ENCODE measurements at places on chromosomes 13 and 19.

GRCh38 chr13:95295026-95295425 lies 6.2 kb downstream of the ABCC4 start:
- no peak for DNase-seq

DNA sequence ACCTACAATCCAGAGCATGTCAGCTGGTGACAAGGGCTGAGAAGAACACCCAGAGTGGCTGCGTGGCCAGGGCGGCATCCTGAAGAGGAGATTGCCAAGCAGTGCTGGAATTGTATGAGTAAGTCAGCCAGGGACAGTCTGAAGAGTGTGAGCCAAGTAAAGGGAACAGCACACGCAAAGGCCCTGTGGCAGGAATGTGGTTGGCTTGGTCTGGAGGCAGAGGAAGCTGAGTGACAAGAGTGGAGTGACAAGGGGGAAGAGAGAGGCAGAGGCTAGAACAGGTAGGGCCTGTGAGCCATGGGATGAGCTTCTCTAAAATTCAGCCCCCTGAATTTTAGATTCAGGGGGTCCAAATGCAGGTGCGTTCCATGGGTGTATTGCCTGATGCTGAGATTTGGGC lies 53.7 kb upstream of the UQCRFS1 start:
- no peak for DNase-seq

DNA sequence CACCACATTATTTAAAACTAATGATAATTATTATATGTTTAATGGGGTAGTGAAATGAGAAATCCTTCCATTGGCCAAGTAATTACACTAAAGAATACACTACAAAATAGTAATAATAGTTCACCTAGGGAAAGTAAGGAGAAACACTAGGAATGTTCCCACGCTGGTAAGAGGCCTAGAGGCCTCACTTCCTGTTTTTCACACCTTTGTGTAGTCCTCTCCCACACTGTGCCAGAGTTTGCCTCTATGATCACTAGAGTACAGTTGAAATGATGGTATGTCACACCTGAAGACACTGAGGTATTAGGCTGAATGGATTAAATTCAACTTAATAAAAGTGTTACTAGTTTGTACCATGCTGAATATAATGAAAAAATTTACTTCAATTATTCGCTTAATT lies 1348.0 kb upstream of the ATXN8OS start:
- no peak for DNase-seq

DNA sequence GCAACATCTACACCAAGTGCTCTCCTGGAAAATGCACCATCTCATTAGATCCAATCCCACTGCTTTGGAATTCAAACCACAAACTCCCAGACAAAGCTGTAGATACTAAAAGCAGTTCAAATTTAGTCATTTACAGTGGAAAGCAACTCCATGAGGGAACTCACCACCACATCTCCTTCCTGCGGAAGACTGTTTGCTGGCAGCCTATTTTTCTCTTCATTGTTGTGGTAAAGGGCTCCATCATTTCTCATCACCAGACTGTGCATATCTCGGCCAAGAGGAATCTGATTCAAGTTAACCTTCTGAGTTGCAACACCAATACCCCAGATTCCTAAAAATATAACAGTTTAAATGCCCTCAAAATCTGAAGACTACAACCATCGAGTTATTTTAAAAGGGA lies 8.4 kb downstream of the SPRYD7 start:
- no peak for DNase-seq

GRCh38 chr13:95245071-95245470 lies 56.2 kb downstream of the ABCC4 start:
- no peak for DNase-seq

GRCh38 chr13:24741791-24742190 lies 22.2 kb upstream of the RNF17 start:
- DNase-seq: no peak

DNA sequence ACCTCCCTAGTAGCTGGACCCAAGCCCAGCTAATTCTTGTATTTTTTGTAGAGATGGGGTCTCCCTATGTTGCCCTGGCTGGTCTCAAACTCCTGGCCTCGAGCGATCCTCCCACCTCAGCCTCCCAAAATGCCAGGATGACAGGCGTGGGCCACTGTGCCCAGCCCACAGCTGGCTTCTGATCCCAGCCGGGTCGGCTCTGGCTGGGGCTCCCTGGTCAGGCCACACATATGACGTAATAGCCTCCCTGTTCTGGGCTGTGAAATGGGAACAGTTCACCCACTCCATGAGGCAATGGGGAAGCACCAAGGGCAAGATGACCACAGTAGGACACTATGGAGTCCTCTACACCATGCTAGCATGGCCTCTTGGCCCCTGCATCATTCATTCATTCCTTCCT lies 41.1 kb downstream of the TINCR start:
- DNase-seq: no peak

GRCh38 chr19:3186891-3187661 lies 1.3 kb downstream of the NCLN start:
- DNase-seq: no peak

DNA sequence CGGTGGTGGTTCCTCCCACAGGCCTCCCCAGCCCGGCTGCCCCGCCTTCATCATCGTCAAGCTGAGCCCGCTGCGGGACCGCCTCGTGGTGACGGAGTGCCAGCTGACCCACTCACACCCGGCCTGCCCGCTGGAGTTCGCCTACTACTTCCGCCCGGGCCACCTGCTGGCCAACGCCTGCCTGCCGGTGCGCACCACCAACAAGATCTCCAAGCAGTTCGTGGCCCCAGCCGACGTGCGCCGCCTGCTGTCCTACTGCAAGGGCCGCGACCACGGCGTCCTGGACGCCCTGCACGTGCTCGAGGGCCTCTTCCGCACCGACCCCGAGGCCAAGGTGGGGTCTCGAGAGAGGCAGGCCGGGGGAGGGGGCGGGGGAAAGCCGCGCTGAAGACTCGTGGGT lies 12.0 kb downstream of the ZSWIM9 start:
- no peak for DNase-seq

DNA sequence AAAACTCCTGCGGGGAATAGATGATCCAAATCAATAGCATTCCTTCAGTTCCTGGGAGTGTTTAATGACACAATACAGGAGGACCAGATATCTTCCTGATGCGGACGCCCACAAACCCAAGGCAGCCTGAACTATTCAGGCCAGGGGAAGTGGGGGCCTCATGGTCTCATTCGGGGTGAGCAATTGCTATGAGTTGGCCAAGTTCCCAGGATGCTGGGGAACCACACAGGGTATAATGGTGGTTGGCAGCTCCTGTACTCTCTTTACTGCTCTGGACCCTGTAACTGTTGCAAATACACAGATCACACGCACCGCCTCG lies 401.2 kb downstream of the IRS2 start:
- DNase-seq: no peak

DNA sequence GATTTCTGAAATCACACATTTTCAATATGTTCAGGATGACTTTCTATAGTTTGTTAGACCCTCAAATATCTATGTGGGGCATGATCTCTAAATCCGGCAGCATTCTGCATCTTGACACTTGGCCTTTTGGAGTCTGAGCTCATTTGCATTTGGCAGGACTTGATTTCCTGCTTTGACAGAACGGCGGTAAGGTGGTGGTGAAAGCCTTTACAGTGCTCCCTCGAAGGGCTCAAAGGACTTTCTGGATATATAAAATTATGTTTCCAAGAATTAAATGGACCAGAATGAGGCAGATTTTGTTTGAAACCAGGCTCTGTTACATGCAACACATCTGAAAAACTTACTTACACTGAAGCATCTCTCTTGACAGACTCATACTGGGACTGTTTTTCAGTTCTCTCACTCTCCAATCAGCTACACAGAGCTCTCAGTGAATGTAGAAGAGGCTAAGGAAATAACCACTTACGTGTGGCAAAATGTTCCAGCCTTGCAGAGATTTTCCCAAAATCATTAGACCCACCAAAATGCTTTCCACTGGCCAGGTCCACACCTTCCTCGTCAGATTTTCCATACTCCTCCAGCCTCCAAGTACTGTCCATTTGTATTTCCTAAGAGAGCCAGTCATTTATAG lies 207.2 kb downstream of the SPRY2 start:
- no peak for DNase-seq

DNA sequence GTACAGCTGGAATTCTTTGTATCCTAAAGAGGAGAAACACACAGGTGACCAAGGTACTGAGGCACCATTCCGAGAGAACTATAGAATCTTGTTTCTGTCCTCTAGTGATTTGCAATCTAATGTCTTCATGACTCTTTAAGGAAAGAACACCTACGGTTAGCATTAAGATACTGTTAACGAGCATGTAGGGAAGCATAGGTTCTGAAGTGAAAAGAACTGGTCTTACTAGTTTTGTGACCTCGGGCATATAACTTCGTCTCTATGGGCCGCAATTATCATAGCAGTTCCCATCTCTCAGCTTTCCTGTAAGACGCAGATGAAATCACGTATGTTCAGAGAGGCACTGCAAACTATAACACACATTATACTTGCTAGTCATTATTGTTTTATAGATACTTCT lies 193.0 kb upstream of the NBEA start:
- no peak for DNase-seq

DNA sequence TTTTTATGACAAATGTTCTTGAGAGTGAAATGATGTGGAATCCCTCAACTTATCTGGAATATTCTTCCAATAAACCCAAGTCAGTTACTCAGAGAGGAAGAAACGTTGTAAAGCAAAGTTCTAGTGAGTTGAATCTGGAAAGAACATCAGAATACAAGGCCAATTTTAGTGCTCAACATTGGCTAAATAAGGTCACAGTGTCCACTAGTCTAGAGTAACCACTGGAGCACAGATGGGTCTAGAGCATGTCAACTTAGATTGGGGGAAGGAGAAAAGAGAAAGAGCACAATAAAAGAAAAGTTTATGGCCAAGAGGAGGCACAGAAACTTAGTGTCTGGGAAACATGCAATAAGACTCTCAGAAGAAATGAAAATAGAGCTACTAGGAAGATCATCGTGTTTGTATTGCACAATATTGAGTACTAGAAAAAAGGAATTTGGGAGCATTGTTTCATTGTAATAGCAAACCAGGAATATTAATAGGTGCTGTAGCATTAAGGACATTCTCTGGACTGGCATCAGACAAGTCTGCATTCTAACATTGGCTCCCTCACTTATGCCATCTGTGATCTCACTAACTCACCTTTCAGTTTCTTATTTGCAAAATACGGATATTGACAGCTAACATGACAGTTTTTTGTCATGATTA lies 1318.5 kb downstream of the PCDH9 start:
- DNase-seq: no peak

DNA sequence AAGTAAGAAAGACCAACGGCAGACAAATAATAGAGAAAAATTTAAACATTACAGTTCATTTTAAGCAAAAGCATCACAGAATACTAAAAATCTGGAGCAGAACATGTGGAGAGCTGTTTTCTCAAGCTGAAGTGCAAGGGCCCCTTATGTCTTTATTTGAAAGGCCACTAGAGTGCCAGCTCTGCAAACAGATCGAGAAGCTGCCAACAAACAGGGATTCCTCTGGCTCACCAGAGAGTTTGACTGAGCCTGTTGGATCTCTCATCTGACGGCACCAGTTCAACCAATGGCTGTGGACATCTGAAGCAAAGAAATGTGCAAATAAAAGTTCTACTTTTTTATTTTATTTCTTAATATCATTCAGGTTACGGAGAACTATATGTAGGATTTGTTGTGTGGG lies 119.7 kb downstream of the COL4A2 start:
- DNase-seq: no peak

- DNase-seq: no peak
These were observed 198.2 kb downstream of the EFNB2 start for GRCh38 chr13:106337096-106337850.

GRCh38 chr19:4566402-4567051 lies 7.0 kb upstream of the SEMA6B start:
- DNase-seq: no peak

GRCh38 chr13:70835371-70835770 lies 727.1 kb upstream of the KLHL1 start:
- no peak for DNase-seq

GRCh38 chr19:35609851-35610353 lies 2.6 kb upstream of the HAUS5 start:
- DNase-seq: no peak

GRCh38 chr19:45791744-45792469 lies 738 bp downstream of the DMWD start:
- DNase-seq: no peak

- DNase-seq: no peak
These were observed 24.5 kb downstream of the CEACAM16 start for GRCh38 chr19:44723299-44723951.

DNA sequence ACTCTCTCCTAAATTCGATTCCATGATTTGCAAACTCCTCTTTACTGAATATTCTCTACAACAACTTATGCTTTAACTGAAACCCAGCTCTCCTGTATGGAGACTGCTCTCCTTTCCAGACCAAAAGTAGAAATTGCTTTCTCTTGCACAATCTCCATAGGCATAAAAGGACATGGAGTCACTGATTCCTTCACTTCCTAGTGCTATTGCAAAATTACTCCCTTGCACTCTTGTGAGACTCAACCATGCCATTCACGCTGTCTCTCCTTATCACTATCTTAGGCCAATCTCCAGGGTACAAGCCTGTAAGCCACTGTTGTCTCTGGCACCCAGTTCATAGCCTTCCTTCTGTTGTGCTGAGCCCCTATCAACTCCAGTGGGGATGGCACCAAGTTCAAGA lies 30.6 kb downstream of the SERPINE3 start:
- DNase-seq: no peak

GRCh38 chr13:42650506-42650905 lies 76.6 kb downstream of the TNFSF11 start:
- no peak for DNase-seq
